ENCODE measurements at places on chromosomes 1 and 21.

- DNase-seq = no peak
These were observed 15.6 kb downstream of the EVA1C start for GRCh38 chr21:32427958-32428623.

DNA sequence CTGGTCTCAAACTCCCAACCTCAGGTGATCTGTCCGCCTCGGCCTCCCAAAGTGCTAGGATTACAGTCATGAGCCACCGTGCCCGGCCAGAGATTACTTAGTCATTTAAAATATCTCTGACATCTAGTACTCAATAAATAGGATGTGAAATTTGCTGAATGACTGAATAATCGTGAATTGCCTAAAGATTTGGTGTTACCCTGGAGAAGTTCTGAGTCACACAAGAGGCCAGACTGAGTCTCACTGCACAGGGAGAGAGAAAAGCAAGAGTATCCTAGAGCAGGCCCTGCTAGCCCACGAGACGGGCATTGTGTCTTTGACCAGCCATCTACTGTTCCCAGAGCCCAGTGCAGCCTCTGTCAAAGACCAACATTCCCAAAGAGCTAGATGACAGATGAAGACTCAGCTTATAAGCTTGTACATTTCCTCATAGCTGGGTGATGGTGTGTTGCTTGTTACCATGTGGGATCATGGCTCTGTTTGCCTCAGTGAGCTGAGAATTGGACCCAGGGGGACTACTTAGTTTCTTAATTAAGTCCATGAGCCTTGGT is 5.6 kb upstream of the EIF4G3 start:
- DNase-seq = no peak

- DNase-seq = no peak
These were observed 98.5 kb downstream of the CDC42BPA start for GRCh38 chr1:227219715-227220292.

- no peak for DNase-seq
These were observed 165.3 kb upstream of the USP24 start for GRCh38 chr1:55380355-55380970.

GRCh38 chr1:224785622-224786021 is 143.9 kb upstream of the DNAH14 start:
- no peak for DNase-seq

- DNase-seq = peak; percentile 23
These were observed 61.4 kb downstream of the SCCPDH start for GRCh38 chr1:246785494-246786111.

GRCh38 chr1:43704838-43705237 is 2.5 kb upstream of the ST3GAL3 start:
- no peak for DNase-seq

- no peak for DNase-seq
These were observed 552 bp downstream of the UBR4 start for GRCh38 chr1:19209439-19209989.

DNA sequence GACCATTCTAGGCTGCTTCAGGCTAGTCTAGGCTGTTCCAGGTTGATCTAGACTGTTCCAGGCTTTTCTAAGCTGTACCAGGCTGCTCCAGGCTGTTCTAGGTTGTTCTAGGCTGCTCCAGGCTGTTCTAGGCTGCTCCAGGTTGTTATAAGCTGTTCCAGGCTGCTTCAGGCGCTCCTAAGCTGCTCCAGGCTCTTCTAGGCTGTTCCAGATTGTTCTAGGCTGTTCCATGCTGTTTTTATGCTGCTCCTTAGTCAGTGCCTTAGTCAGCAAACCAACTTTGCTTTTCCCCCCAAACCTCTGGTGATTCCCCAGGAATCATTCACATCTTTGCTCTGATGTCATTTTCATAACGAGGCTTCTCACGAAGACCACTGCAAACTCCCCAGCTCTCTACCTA is 171.4 kb upstream of the GALNT2 start:
- no peak for DNase-seq

GRCh38 chr1:176785791-176786190 is 322.8 kb downstream of the PAPPA2 start:
- no peak for DNase-seq

DNA sequence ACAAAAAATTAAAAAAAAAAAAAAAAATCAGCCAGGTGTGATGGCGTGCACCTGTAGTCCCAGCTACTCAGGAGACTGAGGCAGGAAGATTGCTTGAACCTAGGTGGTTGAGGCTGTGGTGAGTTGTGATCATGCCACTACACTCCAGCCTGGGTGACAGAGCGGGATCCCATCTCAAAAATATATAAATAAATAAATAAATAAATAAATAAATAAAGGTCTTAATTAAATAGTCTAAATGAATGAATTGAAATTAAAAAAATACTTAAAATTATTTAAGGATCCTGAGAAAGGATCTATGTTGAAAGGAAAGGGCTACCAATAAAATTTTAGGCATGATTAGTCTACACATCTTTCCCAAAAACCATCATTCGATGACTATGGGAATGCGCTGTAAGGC is 67.4 kb upstream of the HP1BP3 start:
- no peak for DNase-seq

DNA sequence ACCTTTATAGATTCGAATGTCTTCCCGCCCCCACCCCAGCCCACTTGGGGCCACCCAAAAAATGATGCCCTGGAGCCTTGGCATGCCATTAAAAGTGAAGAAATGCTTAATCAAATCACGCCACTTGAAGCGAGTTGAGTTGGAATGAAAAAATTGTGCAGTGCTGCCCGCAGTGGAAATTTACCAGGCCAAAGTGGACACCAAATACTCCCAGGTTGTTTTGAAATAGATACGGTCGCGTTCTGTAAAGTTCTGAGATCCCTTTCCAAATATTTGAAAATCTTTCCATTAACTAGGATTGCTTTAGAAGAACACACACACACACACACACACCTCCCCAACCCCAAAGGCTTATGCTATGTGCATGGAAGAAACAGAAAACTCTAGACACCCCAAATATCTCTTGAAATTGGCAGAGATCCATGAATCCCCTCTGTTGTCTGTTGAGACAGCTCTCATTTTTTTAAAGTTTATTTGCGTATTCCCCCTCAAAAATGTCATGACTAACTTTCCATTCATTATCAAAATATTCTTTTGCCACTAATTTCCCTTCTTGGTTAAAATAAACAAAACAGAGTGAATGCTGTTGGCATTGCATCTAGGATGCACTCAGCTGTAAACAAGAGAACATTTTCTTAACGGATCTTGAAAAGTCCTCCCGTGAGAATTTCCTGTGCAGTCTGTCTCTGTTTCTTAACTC is 142.3 kb upstream of the KCNE2 start:
- no peak for DNase-seq

GRCh38 chr1:12078938-12079861 is 16.1 kb downstream of the TNFRSF8 start:
- DNase-seq = peak; percentile 30

DNA sequence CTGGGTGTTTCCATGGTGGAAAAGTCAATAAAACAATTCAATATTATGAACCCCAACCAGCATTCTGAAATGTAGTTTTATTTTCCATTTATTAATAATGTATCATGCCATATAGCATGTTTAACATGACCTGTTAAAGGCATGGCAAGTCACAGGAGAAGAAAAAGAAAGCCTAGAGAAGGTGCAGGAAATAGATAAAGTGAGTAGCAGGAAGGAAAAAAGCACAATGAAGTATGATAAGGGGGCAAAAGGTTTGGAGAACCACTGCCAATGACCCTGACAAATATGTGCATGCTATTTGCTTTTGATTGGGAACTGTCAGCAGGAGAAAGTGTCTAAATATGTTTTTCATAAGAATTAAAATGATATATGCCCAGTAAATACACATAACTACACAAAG is 85.6 kb downstream of the HMCN1 start:
- no peak for DNase-seq

- DNase-seq = no peak
These were observed 186.6 kb downstream of the SIPA1L2 start for GRCh38 chr1:232443372-232443771.

- no peak for DNase-seq
These were observed at the start of gene GBP4 for GRCh38 chr1:89198491-89199072. Gene GBP4 (minus strand): TSS chr1:89198942. CDS start chr1:89198834, 108 bp downstream.

- no peak for DNase-seq
These were observed 24.1 kb upstream of the DESI2 start for GRCh38 chr1:244628789-244629188.

- no peak for DNase-seq
These were observed 1420.4 kb upstream of the PRMT6 start for GRCh38 chr1:105636052-105636451.

GRCh38 chr21:17901458-17902079 is 82.4 kb upstream of the C21orf91 start:
- DNase-seq = no peak

GRCh38 chr1:207988326-207989165 is 77.6 kb upstream of the CD34 start:
- DNase-seq = no peak

- DNase-seq = no peak
These were observed 98.3 kb upstream of the SLC2A1 start for GRCh38 chr1:43056981-43057391.

GRCh38 chr1:32611859-32612188 is 38.5 kb downstream of the ZBTB8OS start:
- DNase-seq = no peak

- DNase-seq = no peak
These were observed 22.9 kb downstream of the CD244 start for GRCh38 chr1:160839746-160840145.
